ENCODE measurements at places on chromosomes 5 and 9.

DNA sequence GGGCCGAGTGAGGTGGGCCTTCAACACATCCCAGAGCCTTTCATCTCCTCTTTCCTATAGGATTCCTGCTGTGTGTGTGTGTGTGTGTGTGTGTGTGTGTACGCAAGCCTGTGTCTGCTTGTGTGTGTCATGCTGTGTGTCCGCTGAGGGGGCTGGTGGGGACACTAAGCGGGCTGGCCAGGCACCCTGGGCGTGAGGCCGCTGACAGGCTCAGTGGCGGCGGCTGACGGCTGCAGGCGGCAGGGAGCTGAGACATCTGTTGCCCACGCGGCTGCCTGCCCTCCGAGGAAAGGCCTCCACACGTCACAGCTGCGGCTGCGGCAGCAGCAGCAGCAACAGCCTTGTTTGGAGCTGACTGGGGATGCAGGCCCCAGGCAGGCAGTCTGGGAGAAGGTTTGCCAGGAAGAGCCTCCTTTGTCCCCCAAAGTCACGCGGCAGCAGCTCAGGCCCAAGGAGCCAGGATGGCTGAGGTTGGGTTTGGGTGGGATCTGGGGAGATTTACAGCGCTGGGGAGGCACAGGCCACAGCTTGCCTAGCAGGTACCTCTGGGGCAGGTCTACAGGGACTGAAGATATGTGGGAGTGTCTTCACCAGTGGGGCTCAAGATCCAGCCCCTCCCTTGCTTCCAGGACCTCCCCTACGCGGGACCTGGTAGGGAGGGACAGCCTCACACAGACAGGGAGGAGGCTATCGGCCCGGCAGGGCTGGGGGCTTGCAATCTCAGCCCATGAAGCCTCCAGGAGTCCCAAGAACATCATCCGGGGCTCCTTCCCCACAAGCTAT is 1.8 kb downstream of the PDLIM4 start:
- DNase-seq, result no peak

DNA sequence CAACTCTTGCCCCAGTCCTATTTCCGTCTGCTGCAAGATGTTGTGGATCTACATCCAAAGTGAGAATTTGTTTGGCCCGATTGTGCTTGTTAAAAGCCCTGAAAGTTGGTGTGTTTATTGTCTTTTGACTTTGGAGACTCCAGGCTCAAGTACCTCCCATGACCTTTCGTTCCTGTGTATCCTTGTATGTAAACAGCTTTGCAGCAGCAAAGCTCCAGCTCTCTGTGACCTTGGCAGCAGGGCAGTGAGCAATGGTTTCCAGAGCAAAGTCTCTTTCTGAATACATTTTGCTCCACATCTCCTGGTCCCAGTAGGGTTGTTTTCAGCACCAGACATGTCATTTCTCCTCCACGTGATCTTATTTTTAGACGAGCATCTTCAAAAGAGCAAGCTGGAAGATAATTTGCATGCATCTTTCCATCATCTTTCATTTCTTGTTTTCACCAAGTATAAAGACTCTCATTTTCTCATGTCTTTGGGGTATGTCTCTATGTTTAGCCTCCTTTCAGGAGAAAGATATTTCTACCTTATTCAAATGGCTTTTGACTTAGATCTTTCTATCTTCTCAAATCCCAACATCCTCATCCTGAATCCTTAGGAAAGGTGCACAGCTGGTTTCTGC is 68.1 kb upstream of the ERCC6L2 start:
- DNase-seq, result no peak

DNA sequence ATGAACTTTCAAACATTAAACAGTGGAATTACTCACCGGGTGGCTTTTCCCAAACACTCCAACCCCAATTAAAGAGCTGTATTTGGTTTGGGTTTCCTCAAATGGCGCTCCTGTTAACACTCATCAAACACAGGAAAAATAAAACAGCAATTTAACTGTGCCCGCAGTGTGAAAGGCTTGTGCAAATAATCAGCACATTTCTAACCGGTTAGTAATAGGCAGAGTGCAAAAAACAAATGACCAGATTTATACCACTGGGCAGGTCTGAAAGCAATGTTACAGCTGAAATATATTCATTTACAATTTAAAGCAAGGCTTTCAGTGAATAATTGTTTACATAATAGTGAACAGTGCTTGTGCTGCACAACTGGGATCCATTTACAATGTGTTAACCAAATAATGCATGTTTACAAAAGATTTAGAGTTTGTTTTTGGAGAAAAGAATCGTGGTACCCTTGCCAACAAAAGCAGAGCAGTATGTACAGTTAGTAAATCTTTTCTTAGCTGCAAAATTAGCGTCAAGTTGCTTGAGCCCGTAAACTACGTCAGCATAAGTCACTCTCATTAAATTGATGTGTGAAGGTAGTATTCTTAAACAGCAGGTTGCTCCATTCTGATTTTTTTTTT is 662.9 kb upstream of the ZNF608 start:
- no peak for DNase-seq

GRCh38 chr5:124628721-124629596 is 117.5 kb downstream of the ZNF608 start:
- peak; percentile 51 for DNase-seq

- no peak for DNase-seq
These were observed 54.9 kb downstream of the NUP155 start for GRCh38 chr5:37316027-37316426.

DNA sequence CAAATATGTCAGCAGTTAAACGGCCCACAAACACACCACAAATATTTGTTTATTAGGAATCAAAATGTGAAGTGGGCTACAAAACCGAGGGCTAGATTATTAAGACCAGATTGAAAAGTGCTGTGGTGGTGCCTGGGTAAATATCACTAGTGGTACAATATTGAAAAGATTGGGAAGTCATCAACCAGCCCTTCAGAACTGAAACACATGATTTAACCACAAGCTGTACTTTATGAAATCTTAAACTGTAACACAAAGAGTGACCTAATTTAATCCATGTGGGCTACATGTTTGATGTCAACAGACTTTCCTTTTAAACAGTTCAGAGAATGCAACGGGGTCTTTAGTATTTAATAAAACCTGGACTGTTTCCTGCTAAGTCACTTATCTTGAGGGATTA is 182.3 kb downstream of the SPATA31D1 start:
- DNase-seq, result no peak

- no peak for DNase-seq
These were observed 1.5 kb downstream of the THG1L start for GRCh38 chr5:157732596-157733262.

DNA sequence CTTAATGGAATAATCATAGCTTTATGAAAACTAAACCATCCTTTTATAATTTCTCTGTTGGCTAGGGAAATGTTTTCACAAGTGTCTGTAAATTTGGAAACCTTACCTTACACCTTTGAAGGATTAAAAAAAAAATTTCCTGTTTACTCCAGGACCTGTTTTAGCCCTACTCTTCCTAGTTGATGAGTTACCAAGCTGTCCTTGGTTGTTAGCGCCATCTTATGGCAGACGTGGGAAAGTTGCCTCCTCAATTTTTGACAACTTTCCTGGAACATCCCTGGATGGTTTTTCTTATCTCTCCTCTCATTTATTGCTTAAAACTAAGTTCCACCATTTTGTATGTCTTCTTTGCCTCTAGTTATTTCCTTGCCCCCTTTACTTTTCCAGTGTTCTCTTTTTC is 25.7 kb downstream of the ZSWIM6 start:
- no peak for DNase-seq

DNA sequence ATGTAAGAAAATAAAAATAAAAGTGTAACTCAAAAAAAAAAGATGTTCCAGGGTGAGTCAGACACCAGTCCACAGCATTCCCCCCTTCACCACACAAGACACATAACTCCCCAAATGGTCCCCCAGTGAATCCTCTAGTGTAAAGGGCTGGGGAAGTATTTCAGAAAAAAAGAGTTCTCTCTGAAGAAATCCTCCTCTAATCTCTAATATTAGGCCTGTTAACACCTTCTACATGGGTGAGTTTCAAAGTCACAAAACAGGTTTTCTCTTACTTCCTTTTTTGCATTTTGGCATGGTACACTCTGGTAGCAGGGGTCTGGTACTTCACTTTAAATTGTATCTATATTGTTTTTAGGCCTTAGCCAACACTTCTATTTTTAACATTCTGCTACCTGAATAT is 28.2 kb downstream of the RNF145 start:
- DNase-seq, result no peak

GRCh38 chr5:105739732-105740131 is 1931.0 kb downstream of the EFNA5 start:
- no peak for DNase-seq

DNA sequence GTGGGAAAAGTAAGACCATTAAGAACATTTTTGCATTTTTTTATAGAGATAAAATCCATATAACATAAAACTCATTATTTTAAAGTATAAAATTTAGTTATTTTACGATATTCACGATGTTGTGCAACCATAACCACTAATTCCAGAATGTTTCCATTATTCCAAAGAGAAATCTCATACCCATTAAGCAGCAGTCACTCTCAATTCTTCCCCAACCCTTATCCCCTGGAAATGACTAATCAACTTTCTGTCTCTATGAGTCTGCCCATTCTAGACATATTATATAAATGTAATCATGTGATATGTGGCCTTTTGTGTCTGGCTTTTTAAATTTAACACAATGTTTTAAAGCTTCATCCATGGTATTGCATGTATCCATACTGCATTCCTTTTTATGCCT is 115.6 kb upstream of the ADAMTSL1 start:
- no peak for DNase-seq

- no peak for DNase-seq
These were observed 88.3 kb upstream of the MSX2 start for GRCh38 chr5:174636094-174636493.

DNA sequence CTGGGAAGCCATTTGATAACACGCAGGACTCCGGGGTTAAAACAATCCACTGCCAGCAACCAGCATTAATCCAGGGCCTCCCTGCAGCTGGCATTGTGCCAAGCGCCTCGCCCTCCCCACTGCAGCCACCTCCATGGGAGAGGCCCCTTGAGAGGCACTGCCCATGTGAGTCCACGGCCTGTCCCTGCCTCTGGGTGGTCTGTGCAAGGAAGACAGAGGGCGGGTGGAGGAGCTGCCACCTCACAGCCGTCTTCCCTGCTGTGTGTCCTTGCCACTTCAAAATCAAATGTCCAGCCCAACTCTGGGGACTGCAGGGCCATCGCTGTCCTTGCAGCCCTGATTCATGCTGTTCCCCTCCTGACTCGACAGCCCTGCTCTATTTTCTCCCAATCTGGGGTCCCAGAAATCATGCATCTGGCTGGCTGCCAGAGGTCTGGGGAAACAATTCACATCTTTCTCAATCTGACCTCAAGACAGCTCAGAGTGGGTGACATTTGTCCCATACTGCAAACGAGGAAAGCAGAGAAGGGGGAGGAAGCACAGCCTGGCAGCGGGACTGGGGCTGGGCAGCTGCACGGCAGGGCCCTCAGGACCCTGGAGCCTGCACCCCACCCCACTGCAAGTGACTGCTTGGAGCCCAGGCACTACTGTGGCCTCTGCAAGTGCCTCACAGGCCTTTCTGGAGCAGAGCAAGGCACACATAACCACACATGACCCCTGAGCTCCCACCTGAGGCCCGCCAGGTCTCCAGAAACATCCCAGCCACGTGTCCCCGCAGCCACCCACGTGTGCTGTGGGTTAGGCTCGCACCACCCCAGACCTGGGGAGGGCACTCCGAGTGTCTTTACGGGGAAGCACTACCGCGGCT is 15.7 kb downstream of the BRD3OS start:
- no peak for DNase-seq

DNA sequence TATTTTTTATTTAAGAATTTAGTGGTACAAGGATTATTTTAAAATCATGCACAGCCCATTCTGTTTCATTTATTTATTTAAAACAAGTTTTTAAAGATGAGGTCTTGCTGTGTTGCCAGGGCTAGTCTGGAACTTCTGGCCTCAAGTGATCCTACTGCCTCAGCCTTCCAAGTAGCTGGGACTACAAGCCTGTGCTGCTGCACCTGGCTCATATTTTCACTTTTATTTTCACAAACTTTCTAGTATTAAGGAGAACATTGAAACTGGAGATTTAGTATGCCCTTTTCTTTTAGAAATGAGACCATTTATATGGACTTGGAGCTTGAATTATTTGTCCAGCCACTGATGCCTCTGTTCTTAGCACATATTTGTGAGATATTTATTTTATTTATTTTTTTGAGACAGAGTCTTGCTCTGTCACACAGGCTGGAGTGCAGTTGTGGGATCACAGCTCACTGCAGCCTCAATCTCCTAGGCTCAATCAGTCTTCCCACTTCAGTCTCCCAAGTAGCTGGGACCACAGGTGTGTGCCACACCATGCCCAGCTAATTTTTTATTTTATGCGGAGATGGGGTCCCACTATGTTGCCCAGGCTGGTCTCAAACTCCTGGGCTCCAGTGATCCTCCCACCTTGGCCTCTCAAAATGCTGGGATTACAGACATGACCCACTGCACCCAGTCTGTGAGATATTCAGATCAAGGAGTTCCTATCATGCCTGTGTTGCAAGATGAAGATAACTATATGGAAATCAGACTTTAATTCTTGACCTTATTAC is 7.4 kb downstream of the DMXL1 start:
- DNase-seq, result no peak

GRCh38 chr9:91138760-91139159 is 223.0 kb downstream of the AUH start:
- DNase-seq, result no peak
